ENCODE measurements at places on chromosomes 12 and 14. TPM values are rescaled to one million over a fixed set of nuclear protein-coding genes. Genes with fewer than 3 reads are reported as not detected.

The NANOG gene
- total RNA-seq: 0.43 TPM

The SERPINA9 gene
- total RNA-seq: not detected

DNA sequence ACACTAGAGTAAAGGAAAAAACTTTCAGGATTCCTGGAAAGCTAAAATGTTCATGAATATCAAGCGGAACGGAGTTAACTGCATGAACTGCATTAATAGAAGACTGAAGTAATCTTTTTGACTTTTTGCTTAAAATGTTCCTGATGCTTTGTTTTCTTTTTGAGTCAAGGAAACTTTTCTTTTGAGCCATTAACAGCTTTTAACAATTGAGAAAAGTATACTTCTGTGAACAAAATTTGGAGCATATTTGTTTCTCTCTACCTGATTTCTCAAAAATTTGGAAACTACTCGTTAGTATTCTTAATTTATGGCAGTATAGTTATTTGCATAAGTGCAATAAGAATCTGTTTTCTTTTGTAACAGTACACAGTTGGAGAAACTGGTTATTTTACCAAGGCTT is 78.5 kb downstream of the CALM1 start:
- DNase-seq: no peak

- DNase-seq: no peak
These were observed 212.1 kb downstream of the PHLDA1 start for GRCh38 chr12:75819512-75819911.

All from mucosa of gallbladder (tissue), 1 donor.